ENCODE measurements at places on chromosomes 4 and X.

- DNase-seq = no peak
Measured at GRCh38 chr4:111330786-111331185, 707.9 kb upstream of the PITX2 start.

DNA sequence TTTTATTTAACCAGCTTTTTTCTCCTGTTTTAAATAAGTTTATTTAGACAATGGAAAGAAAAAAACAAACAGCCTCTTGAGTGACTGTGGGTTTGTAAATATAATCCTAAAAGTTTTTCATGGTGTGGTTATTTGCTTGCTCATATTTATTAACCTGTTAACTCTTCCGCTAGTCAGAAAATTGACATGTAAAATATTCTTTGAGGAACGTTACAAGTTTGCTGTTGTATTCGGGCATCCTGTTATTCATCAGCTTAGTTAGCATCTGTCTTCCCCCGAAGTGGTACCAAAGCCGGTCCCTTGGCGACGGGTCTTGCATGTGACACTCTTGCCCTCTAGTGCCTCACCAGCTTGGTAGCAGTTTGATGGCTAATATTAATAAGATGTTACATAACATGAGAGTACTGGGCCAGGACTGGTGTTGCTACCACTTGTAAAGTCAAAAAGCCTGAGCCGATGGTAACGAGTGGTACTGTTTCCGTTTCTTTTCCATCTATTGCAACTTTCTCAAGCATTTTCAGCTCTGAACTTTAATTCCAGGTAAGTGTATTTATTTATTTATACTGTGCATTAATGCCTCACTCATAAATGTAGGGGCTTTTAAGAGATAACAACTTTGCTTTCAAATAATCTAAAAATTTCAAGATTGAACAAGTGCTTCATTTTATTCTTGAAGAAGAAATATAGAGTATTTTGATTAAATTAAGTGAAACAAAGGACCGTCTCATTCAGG lies at the start of gene NDST3:
NDST3 (plus strand) TSS at position 434 of the 733 bp plus-strand sequence. CDS start 19,425 bp downstream, outside the sequence.
- no peak for DNase-seq

DNA sequence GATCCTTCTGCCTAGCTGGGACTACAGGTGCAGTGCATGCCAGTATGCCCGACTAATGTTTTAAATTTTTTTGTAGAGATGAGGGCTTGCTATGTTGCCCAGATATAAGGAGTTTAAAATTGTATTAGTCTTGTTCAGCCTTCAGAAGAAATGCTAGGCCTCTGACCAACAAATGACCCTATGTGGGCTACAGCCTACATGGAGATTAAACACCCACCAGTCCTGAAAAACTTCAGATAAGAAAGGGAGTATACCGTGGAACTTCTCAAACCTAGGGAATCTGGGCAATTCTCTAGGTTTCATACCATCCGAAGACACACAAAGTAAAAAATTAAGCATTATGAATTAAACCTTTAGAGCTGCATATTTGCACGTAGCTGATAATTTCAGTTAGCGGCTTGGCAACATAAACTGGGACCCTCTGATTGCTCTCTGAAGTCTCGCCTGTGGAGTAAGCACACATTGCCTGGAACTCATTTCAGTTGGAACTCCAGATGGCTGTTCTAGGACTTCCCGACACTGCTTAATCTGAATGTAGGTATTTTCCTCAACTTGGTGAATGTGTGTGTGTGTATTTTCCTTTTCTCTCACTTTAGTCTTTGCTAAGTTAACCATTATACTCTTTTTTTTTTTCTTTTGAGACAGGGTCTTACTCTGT lies 33.0 kb downstream of the MOB1B start:
- DNase-seq = no peak

DNA sequence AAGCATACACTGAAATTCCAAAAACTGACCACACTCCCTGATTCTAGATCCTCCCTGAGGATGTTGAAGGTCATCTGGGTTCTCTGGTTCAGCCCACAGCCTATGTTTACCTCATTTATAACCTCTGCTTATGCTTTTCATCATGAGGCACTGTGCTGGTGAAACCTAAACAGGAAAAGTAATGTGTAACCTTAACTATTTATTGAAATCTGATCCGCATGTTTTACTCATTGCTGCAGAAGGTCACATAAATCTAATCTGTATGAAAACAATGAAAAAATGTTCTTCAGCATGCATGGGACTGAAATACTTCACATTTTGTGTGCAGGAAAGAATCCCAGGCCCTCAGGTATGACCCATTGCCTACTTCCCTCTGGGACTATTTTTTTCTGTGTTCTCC lies 30.3 kb downstream of the UCHL1 start:
- no peak for DNase-seq

- no peak for DNase-seq
Measured at GRCh38 chrX:134746410-134746785, 88.1 kb upstream of the PLAC1 start.

Data from stimulated activated CD8-positive, alpha-beta memory T cell treated with anti-CD3 and anti-CD28 coated beads, Interleukin-4, amount 100 ng/mL, for 1 hour (primary cell).